B cell (primary cell): ENCODE measurements at places on chromosomes 6 and 20. TPM values are rescaled to one million over a fixed set of nuclear protein-coding genes. Genes with fewer than 3 reads are reported as not detected.

DNA sequence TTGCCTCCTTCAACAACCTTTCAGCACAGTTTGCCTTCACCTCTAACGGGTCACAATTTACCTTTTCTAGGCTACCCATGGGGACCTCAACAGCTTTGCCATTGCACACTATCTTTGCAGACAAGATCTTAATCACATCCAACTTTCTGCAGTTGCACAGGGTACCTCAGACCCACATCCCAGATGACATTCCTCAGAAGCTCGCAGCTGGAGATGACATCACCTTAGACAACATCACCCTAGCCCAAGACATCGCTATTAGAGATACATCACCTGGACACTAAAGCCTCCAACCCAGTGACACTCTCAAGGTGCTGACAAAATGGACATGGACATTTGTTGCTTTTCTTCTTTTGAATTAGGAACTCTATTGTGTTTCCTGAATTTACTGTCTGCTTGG, 38.6 kb upstream of the RPP40 start:
- no peak for DNase-seq

DNA sequence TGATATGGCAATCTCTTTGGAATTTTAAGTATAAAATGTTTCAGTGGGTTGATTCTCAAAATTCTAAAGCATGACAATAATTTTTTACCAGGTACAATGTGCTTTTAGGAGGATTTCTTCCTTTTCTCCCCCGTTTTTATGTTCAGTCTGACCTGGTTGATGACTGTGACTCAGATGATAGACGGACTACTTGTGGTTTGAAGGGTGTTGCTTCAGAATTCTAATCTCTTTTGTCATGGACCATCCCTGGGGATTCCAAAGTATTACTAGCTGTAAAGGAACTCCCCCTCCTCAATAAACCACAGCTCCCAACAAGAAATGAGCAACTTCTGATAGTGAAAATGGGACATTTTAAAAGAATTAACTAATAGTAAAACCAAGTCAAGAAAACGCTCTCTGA, 34.9 kb upstream of the TNFAIP3 start:
- DNase-seq, result no peak

- DNase-seq, result no peak
Observed at GRCh38 chr6:107600121-107600520, 110.2 kb downstream of the SOBP start.

- DNase-seq, result no peak
Observed at GRCh38 chr6:16224409-16224808, 14.0 kb upstream of the GMPR start.

GRCh38 chr20:56909918-56910714, 281.0 kb downstream of the TFAP2C start:
- no peak for DNase-seq

GRCh38 chr20:41373251-41373783, 6.7 kb upstream of the EMILIN3 start:
- no peak for DNase-seq

GRCh38 chr20:48717095-48717672, 110.6 kb downstream of the PREX1 start:
- peak; percentile 61 for DNase-seq

GRCh38 chr20:46316984-46317684, 8.8 kb upstream of the CDH22 start:
- no peak for DNase-seq

The BMP6 gene
- 2.2 and 2.9 TPM in 2 replicates for total RNA-seq

The CLPSL2 gene
- total RNA-seq, result not detected in 2 replicates

The ID4 gene
- not detected in 2 replicates for total RNA-seq

The PKIB gene
- 1.2 TPM in 1 of 2 replicates, not detected in the other for total RNA-seq

The RAD21L1 gene
- total RNA-seq, result not detected in 2 replicates

The DLGAP4 gene
- total RNA-seq, result 63.6 and 68.8 TPM in 2 replicates

The RFX6 gene
- total RNA-seq, result not detected in 2 replicates
